Stimulated activated CD4-positive, alpha-beta T cell treated with anti-CD3 and anti-CD28 coated beads, Interleukin-1b, Interleukin-23, amount 100 ng/mL, for 1 hour (primary cell): ENCODE measurements at places on chromosomes 4 and X.

DNA sequence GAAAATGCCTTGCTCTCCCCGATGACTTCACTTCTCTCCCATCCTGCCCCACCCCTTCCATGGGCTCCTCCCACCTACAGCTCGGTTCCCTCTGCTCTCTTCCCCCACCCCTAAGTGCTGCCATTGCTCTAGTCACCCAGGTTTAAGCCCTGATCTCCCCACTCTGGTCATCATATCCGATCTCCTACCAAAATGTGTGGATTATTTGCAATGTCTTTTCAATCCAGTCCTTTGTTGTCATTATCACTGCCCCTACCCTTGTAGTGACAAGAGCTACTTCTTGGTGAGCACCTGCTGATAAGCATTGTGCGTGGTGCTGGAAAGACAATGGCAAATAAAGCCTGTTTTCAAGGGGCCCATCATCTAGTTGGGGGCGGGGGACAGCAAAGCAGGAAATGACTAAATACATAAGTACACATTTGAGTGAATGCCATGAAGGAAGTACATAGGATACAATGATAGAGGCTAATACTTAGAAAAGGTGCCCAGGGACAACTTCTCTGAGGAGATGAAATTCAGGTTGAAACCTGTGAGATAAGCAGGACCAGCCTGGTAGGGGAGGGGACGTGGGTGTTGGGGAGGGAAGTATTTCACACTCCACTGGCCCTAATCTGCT is 63.8 kb downstream of the DLG3 start:
- no peak for DNase-seq

DNA sequence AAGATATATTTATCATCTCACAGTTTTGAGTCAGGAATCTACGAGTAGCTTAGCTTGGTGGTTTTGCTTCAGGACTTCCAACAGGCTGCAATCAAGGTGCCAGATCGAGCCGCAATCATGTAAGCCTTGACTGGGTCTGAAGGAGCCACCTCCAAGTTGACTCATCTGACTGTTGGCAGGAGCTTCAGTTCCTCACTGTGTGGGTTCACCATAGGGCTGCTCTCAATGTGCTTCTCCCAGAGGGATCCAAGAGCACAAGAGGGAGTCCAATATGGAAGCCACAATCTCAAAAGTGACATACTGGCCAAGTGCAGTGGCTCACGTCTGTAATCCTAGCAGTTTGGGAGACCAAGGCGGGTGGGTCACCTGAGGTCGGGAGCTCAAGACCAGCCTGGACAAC is 26.5 kb downstream of the DCHS2 start:
- DNase-seq, result no peak

DNA sequence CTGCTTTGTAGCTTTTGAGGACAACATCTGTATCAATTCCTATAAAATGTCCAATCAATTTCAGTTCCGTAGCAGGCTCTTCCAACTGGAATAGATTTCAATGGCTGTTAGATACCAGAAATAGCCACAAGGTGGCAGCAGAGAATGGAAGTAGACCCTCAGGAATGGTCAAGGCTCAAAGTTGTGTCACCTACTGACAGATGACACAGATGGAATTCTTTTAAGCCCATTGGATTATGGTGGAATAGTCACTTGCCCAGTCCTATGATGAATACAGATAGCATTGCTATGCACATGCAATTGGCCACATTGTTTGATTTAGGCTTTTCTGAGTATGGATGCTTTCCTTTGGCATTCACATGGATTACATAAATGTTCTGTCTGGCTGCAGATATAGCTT is 130.4 kb upstream of the RADX start:
- DNase-seq, result no peak

DNA sequence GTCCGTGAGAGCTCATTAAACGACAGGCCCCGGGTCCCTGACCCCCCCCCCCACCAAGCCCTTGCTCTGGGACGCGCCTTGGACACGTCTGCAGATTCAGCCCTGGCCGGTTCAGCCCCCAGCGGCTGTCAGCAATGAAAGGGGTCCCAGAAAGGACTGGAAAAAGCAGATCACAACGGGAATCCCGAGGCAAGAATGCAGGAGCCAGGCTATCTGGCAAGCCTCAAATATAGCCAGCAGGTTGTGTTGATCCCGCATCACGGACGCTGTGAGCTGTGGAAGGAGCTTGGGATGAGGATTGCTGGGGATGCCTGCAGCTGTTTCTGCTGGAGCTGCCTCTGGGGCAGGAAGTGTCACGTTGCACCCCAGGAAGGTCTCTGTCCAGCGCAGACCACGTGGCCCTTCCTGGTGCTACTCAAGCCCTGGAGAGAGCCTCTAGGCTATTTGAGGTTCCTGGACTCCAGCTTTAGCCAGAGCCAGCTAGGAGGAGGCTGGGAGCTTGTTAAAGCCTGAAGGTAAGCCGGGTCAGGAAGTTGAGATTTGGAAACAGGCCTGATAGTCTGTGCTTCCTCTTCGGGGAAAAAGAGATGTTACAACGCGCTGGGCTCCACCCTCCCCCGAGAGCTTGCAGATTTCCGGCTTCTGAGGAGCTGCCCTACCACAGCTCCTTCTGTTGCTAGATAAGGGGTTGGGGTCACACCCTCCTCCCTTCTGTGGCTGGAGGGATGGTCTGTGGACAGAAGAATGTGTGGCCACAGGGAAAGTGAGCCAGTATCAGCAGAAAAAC is 19.3 kb upstream of the CSF2RA start:
- DNase-seq, result peak; percentile 23

DNA sequence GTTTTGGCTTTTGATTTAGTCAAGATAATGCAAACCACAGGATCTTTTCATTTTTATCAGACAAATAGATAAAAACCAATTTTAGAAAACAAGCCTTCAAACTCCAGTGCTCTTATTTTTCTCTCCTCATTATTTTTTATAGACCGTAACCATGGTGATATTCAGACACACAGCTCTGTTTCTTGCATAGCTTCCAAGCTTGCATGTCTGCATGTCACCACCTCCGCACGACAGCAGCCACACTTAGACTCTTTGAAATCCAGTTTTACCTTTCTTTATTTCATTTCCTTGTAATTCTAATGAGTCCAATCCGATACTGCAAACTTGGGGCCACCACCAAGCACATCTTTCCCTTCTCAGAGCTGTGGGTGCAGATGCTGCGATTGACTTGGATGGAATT is 94.3 kb upstream of the GPM6A start:
- DNase-seq, result no peak

DNA sequence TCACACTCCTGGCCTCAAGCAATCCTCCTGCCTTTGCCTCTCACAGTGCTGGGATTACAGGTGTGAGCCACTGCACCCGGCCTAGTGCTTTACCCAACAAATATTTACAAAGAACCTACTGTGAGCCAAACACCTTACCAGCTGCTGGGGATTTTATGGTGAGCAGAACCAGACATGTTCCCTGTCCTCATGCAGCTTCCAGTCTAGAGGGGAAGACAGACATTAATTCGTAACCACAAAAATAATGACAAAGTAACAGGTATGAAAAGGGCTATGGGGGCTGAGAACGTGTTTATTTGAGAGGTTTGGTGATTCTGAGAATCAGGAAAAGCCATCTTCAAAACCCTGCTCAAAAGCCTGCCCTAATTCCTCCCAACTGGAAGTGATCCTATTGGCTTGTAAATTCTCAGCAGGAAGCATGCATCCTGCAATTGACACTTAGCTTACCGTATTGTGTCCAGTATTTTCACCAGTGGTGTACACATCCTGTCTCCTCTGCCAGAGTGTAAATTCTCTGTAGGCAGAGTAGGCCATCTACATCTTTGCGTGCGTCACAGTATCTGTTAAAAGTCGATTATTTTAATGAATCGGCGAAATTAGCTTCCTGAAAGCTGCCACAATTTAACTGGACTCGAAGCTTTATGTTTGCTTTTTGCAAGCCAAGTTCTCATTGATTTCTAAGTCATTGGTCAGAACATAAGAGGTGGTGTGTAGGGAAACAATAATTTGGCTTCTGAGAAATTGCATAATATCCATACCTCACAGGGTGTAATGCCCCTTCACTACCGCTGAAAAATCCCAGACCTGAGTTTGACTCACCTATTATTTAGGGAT is 67.0 kb downstream of the TMEM156 start:
- DNase-seq, result no peak

DNA sequence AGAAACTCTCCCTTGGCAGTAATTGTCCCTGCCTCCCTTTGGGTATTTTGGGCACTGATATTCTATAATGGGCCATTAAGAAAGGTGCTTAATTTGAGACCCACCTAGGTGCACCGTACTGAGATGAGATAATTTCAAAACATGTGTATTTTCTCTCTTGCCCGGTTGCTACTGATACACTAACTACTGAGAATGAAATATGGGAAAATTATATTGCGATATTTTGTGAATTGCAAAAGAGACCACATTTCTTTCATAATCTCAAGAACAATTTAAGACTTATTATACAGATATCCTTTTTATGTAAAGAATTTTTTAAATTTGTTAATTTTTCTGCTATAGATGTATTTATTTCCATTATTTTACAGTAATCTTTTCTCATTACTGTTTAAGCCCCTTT is 284.9 kb downstream of the ADGRL3 start:
- no peak for DNase-seq

GRCh38 chr4:118888666-118889311 is at the start of gene SYNPO2:
Gene SYNPO2, plus strand, starts transcription at chr4:118888854. Its CDS starts 183 bp downstream, at chr4:118889037.
- DNase-seq, result no peak

- DNase-seq, result no peak
Measured at GRCh38 chr4:133208694-133209285, 59.7 kb downstream of the PCDH10 start.
